Cortex of kidney (tissue), 1 donor: ENCODE measurements at places on chromosomes 16 and 17.

DNA sequence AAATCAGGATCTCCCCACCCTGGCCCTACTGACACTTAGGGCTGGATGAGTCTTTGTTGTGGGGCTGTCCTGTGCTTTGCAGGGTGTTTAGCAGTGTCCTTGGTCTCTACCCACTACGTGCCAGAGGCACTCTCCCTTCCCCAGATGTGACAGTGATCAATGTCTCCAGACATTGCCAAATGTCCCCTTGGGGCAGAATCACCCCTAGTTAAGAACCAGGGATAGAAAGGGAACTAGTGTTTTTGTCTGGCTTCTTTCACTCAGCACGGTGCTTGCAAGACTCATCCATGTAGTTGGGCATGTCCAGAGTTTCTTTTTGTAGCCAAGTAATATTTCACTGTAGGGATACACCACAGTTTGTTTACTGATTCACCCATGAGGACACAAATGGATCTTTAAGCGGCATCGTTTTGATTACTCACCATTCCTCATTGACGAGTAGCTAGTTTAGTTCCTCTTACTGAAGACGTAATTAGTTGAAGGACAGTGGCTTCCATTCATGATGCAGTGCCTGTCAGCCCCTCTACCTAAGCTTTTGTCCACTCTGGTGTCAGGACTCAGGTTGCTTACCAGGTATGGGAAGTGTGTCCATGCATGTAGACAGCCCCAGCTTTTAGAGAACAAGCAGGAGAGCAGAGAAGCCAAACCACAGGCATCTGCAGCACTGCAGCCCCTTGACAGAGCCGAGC, 26.0 kb upstream of the ITGB4 start:
- no peak for DNase-seq

GRCh38 chr16:54477714-54478113, 191.1 kb upstream of the IRX3 start:
- no peak for DNase-seq

- no peak for DNase-seq
Measured at GRCh38 chr16:67174706-67175231, 4.4 kb downstream of the NOL3 start.

GRCh38 chr16:50917950-50918703, 176.2 kb downstream of the CYLD start:
- no peak for DNase-seq

GRCh38 chr16:87661561-87661960, 59.3 kb downstream of the JPH3 start:
- no peak for DNase-seq

DNA sequence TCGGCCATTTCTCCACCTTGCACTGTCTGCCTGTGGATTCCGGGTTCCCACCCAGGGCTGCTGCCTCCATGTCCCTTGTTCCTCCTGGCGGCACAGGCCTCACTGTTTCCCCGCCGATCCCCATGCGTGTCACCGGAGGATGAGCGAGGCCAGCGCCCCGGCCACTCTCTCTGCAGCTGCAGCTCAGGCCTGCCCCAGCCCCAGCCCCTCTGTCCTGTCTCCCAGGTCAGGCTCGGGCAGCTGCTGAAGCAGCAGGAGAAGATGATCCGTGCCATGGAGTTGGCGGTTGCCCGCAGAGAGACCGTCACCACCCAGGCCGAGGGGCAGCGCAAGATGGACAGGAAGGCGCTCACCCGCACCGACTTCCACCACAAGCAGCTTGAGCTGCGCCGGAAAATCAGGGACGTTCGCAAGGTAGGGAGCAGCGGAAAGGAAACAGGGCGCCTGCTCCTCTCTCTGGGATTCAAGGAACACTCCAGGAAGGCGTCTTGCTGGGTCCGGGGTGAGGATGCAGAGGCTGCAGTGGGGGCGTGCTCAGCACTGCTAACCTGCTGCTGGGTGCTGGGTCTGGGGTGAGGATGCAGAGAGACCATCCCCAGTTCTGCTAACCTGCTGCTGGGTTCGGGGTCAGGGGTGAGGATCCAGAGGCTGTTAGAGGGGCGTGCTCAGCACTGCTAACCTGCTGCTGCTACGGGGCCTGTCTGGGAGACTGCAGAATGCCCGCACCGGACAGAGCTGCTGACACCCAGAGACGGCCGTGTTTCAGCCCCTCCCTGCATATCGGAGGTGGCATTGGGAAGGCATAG, 6.1 kb upstream of the GAA start:
- no peak for DNase-seq

DNA sequence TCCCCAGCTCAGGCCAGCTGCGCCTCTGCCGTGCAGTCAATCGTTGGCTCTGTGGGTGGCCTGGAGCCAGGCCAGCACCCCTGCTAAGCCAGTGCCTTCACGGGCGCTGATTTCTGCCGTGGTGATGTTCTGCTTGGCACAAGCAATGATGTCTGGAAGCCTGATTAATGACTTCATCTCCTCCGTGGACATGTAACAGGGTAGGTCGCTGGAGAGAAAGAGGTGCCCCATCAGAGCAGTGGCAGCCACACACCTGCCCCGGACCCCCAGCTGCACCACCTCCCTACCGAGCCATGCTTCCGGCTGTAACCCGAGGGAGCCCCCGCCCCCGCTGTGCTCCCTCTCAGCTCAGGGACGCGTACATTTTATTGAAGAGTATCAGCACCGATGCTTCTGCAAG, 1.9 kb downstream of the ARL16 start:
- no peak for DNase-seq

- no peak for DNase-seq
Measured at GRCh38 chr17:2965621-2966595, 97.5 kb downstream of the OR1D5 start.

GRCh38 chr16:89093602-89094251, at the start of gene ACSF3:
ACSF3 (plus strand) TSS chr16:89093852; CDS start chr16:89100682, 6,830 bp downstream.
- no peak for DNase-seq

GRCh38 chr16:31138621-31139578, 3.4 kb upstream of the PRSS8 start:
- no peak for DNase-seq

GRCh38 chr17:73720187-73720834, 76.1 kb upstream of the SDK2 start:
- no peak for DNase-seq

DNA sequence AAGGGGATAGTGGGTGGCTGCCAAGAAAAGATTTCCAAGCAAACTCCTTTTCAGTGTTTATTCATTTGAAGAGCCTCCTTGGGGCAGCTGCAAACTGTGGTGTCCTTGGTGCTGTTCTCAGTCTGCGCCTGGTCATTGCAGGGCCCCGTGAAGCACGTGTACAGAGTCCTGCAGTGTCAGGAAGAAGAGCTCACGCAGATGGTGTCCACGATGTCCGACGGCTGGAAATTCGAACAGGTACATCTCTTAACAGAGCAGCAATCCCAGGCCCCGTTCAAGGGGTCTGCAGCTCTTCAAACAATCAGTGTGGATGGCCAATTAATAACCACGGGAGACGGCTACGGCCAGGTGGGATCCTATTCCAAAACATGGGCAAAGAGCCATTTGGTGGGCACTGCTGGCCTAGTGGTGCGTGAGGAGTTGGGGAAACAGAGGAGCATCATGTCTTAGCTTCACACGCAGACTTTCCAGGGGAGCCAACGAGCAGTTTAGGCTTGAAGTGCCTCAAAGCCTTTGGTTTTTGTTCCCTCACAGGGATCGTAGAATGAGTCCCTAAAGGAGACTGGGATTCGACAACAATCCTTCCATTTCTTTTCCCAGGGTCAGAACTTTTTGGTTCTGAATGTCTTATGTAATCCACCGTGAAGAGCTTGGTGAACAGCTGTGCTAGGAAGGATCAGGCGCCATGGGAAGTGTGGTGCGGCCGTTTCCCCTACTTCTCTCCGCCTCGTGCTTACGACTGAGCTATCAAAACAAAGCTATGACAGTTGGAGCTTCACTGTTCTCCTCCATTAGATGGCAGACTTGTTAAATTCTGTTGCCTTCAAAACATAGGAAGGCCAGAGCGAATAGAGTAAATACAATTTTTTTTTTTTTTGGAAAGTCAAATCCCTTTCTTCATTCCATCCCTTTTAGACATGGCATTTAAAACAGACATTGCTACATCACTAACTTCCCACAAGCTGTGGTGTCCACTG, 12.6 kb downstream of the KCTD2 start:
- DNase-seq: no peak
